GM06990 (cell line): ENCODE measurements at places on chromosomes 1 and 21.

- DNase-seq: no peak
Measured at GRCh38 chr1:200128081-200128480, 100.6 kb downstream of the NR5A2 start.

- peak; percentile 73 for DNase-seq
Measured at GRCh38 chr21:17512253-17513213, at the start of gene CXADR. Gene CXADR (plus strand): TSS chr21:17513043. CDS start chr21:17513130, 87 bp downstream.

DNA sequence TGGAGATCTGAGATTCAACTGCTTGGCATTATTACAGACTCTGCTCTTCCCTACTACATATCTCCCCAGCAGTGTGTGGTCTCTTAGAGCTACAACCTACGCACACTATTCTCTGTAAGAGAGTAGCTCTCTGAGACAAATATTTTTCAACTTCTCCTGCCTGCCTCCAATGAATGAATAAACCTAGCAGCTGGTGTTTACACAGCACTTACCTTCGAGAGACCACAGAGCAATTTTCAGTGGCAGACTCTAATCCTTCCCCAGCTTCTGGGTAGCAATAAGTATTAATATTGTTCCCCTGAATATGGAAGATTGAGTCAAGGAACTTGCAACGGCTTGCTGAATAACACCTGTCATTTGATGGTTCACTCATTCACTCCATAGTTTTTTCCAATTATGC is 350.9 kb upstream of the SPAG17 start:
- no peak for DNase-seq

DNA sequence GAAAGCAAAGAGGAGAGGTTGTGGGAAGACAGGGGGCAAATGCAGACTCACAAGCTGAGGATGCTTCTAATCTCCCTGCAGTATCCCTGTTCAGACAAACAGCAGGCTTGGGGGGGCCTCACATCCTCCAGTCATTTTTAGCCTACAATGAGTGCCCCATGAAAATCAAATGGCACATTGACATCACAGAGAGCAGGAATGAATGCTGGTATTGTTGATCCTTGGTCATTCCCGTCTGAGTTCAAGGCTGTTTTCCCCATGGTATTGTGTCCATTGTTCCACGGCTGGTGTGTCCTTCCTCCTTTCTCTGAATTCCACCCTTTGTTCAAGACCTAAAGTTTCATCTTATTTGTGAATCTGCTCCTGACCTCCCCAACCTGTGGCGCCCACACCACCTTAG is 545.6 kb downstream of the AJAP1 start:
- no peak for DNase-seq

DNA sequence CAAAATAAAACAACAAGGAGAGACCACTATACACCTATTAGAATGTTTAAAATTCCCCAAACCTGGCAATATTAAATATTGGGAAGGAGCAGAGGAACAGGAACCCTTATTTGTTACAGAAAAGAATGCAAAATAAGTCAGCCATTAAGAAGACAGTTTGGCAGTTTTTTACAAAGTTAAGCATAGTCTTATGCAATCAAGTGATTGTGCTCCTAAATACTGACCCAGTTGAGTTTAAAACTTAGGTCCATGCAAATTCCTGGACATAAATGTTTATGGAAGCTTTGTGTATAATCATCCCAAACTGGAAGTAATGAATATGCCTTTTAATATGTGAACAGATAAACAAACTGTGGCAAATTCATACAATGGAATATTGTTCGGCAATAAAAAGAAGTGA is 72.9 kb upstream of the RGS4 start:
- no peak for DNase-seq

DNA sequence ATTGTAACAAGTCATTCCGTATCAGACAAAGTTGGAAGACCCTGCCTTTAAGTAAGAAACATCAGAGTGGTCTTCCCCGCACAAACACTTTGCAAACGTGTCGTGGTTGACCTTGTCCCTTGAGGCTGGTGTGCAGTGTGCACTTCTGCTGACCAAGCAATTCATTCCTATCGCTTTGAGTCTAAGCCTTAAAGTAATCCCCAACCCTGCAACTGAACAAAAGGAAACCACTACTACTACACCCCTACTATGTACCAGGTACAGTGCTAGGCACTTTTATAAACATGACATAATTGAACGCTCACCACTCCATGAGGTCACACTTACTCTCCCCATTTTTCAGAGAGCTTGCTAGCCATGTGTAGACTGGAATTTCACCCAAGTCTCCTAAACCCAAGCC is 10.6 kb downstream of the ITPKB start:
- DNase-seq: no peak

DNA sequence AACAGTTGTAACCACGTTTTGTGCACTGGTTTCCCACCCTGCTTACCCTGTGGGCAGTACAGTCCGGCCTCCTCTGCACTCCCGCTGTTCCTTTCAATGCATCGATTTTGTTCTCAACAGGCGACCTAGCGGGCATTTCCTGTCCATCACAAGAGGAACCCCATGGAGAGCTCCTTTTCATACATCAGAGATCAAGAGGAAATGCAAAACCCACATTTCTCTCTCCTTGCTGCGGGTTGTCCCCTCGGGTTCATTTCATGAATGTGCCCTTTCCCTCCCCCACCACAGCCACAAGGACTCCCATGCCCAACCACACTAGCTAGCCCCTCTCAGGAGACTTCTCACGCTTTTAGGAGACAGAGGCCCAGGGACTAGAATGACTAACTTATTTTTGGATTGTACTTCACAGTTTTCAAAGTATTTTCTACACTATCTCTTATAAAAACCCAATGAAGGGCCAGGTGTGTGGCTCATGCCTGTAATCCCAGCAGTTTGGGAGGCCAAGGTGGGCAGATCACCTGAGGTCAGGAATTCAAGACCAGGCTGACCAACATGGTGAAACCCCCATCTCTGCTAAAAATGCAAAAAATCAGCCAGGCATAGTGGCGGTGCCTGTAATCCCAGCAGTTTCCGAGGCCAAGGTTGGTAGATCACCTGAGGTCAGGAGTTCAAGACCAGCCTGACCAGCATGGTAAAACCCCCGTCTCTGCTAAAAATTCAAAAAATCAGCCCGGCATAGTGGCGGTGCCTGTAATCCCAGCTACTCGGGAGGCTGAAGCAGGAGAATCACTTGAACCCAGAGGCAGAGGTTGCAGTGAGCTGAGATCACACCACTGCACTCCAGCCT is 18.4 kb downstream of the ATP1A4 start:
- peak; percentile 53 for DNase-seq

DNA sequence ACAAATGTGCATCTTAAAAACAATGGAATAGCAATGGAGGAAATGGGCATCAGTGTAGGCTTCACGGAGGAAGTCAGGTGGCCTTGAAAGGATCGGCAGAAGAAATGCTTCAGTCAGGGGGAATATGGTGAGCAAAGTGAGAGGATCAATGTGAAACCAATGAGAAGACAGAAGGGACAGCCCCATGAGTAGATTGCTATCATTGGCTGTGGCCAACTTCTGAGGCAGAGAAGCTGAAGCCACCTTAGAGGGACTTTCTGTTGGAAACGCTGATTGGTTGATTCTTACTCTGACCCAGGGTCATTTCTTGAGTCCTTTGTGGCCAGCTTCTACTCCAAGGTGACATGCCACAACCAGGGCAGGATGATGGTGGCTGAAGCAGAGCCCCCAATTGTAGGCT is 130.7 kb upstream of the ZNF648 start:
- DNase-seq: no peak

- no peak for DNase-seq
Measured at GRCh38 chr1:9197186-9198099, 37.1 kb upstream of the H6PD start.

GRCh38 chr1:197660389-197660788 is 114.9 kb downstream of the DENND1B start:
- DNase-seq: no peak

DNA sequence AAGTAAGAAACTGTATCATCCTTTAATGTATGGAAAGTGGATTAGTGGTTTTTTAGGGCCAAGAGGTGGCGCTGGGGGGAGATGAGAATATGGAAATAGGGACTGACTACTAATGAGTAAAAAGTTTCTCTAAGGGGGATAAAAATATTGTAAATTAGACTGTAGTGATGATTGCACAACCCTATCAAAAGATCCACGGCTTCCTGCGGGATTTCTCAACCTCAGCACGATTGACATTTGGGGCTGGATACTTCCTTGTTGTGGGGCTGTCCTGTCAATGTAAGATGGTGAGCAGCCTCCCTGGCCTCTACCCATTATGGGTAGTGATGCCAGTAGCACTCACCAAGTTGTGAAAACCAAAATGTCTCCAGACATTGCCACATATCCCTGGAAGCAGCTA is 36.0 kb upstream of the PRDM2 start:
- DNase-seq: no peak

DNA sequence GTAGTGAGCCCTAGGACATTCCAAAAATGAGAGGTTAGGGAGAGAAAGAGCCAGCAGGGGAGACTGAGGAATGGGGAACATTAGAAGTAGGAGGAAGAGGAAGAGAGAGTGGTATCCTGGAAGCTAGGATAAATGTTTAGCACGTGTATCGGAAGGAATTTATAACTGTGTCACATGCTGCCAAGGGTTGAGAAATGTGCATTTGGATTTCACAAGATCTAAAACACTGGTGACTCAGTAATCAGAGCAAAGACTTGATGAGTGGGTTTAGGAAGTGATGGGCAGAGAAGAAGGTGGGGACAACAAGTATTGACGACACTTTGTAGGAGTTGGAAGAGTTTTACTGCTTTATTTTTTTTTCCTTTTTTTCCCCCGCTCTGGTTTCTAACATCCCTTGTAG is 193.9 kb downstream of the FMN2 start:
- DNase-seq: no peak

- DNase-seq: peak; percentile 39
Measured at GRCh38 chr1:9293533-9294404, 1.1 kb downstream of the SPSB1 start.

GRCh38 chr21:34830386-34831170 is 161.8 kb downstream of the CLIC6 start:
- no peak for DNase-seq

DNA sequence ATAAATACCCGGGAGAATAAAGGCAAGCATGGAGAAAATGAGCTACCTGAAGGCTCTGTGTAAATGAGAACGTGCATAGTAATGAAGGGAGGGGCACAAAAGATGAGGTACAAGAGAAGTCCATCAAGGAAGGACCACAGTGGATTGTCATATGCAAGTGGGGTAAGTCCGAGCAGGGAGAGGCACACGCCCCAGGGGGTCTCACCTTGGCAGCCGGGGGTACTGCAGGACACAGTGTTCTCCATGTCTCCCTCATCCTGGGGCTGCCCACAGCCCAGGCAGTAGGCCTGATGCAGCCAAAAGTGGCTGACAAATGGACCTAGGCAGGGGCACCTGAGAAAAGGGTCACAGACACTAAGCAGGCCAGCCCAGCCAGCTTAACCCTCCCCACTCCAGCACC is 10.0 kb downstream of the DCST2 start:
- no peak for DNase-seq

- DNase-seq: no peak
Measured at GRCh38 chr1:228408869-228409805, 2.5 kb upstream of the TRIM11 start.

- no peak for DNase-seq
Measured at GRCh38 chr21:35311985-35312384, 262.9 kb upstream of the RUNX1 start.

- no peak for DNase-seq
Measured at GRCh38 chr1:100354971-100355394, 2.7 kb downstream of the CDC14A start.

- DNase-seq: no peak
Measured at GRCh38 chr1:206834711-206835110, 30.7 kb upstream of the IL20 start.

DNA sequence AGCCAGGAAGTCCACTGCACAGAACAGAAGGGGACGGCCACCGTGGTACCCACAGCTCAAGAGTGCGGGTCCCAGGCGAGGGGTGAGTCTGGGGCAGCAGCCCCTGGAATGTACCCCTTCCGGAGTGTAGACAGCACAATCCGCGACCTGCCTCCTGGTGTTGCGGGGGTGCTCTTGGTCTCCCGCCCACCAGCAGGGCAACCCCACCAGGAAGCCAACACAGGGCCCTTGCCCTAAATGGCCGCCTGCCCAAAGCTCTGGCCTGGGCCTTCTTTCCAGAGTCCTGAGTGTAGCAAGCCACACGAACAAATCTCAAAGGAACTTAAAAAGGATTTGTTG is 1.1 kb upstream of the SLC19A1 start:
- peak; percentile 20 for DNase-seq

GRCh38 chr1:207049974-207050391 is 1.0 kb downstream of the YOD1 start:
- peak; percentile 65 for DNase-seq

- peak; percentile 26 for DNase-seq
Measured at GRCh38 chr1:15618077-15618654, 908 bp downstream of the DDI2 start.

DNA sequence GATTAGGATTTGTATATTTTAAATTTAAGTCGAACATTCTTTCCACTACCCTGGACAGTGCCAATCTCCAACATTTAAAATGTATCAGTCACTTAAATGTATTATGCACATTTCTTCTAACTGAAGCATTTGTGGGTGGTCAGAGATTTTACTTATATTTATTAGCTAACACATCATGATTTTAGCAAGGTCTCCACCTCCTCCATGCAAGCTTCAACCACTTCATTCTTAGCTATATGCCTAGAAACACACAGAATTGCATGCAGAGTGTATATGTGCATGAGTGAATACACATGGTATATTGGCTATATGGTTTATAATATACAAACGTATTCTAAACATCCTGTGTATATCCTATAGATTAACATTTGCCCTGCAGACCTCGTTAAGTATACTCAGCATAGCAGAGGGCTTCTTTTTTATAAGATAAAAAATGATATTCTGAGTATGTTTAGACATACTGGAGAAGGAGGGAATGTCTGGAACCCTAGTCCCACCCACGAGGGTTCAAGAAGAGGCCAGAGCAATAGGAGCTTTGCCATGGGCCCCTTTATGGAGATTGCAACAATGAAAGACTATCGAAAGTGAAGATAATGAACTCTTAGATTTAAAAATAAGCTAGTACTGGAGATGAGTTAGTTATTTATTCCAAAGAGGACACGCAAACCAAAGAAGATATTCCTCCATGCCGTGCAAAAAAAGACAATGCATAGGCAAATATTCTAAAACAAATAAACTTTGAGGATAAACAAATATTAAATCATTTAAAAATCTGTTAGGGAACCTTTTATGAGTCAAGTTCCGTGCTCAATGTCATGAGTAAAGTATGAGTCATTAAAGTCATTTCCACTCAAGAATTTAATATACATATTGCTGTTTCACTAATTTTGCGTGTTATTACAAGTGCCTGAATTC is 480.4 kb downstream of the SIPA1L2 start:
- no peak for DNase-seq

DNA sequence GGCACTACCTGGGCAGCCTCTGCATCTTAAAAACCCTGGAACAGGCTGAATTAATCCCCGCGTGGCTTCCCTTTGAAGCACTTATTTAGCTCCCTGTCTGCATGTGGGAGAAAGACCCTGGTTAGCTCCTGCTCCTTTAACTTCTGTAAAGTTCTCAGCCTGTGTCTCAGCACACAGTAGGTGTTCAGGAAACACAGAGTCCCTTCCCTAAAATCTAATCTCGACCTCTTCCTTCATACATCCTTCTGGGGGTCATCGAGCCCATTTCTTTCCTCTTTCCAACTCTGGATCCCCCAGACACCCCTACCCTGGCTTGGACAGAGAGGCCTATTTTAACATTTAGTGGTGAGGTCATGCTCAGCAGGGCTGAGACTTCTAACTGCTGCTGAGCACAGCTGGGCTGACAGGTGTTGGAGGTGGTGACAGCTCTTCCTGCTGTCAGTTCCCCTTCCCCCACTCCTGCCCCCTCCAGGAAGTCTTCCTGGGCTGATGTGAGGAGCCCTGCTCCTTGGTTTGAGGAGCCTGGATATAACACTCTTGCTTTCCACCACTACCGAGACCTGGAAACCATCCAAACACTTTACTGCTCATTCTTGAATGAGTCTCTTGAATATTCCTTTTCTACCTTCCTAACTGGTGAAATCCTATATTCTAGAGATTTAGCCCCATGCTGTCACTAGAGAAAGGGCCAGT is 5.3 kb downstream of the E2F2 start:
- DNase-seq: no peak
